HAP-1 (cell line): ENCODE measurements at places on chromosomes 3 and 15.
A peak's percentile ranks its signal among the peaks of the same experiment; 100 is the strongest.

DNA sequence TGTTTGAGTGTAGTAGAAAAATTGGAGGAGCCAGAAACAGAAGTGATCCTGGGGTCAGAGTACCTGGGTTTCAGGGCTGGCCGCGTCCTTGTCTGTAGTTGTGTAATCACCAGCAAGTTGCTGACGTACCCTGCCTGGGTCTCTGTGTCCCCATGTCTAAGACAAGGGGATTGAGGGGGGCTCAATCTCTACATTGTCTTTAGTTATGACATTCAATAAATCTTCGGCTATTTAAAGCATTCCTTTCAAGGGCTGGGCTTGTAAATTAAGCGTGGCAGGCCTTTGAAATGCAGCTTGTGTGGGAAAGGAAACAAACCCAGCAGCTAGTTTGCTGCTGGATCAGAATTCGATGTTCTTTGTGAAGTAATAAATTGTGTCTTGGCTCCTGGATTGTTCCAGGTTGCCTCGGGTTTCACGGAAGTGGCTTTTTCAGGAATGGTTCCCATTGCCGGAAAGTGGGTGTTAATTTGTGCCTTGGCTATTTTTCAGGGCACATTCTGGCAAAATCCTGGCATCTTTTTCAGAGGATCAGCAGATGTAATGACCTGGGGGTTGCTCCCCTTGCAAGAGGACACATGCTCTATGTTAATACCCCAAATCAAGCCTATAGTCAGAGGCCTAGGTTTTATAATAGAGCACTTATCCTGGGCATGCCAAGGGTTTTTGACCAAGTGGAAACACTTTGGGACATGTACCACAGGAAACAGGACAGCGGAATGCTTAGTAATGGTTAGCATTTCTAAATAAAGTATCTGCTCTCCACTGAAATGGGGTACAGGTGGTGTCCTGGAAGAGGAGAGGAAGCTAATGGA lies 294.8 kb upstream of the NR2E3 start:
- DNase-seq, result peak; percentile 92

DNA sequence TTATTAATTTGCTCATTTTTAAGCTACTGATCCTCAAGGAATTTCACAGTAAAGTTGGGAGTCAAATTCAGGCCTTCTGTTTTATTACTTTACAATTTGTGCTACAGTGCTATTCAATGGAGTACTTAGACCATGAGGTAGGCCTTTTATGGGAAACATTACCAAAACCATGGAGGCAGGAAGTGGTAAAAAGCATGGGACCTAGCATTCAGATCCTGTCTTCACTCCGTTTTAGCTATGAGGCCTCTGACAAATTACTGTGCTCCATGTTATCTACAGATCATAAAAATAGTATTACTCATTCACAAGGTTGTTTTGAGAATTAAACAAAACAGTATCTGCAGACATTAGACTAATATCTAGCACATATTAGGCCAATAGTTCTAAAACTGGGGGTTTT lies 140.6 kb upstream of the SLITRK3 start:
- no peak for DNase-seq

- DNase-seq, result no peak
These were observed 205.2 kb upstream of the ROBO2 start for GRCh38 chr3:76834657-76835056.

GRCh38 chr3:172153335-172153861 lies 114.0 kb downstream of the FNDC3B start:
- no peak for DNase-seq

GRCh38 chr3:17672506-17672905 lies 69.9 kb downstream of the TBC1D5 start:
- DNase-seq, result no peak
